HT1080 (cell line): ENCODE measurements at places on chromosomes 11 and 22.
A peak's percentile ranks its signal among the peaks of the same experiment; 100 is the strongest.

GRCh38 chr11:63901660-63902059 is 15.3 kb downstream of the RCOR2 start:
- DNase-seq: no peak

GRCh38 chr11:93614173-93614722 is 47.2 kb upstream of the CEP295 start:
- peak; percentile 13 for DNase-seq

- peak; percentile 85 for DNase-seq
Observed at GRCh38 chr22:24247564-24248344, 2.9 kb upstream of the GGT5 start.

- DNase-seq: peak; percentile 69
Observed at GRCh38 chr11:110522471-110522870, 92.7 kb downstream of the FDX1 start.

GRCh38 chr11:29129844-29130243 is 887.0 kb downstream of the KCNA4 start:
- peak; percentile 65 for DNase-seq

DNA sequence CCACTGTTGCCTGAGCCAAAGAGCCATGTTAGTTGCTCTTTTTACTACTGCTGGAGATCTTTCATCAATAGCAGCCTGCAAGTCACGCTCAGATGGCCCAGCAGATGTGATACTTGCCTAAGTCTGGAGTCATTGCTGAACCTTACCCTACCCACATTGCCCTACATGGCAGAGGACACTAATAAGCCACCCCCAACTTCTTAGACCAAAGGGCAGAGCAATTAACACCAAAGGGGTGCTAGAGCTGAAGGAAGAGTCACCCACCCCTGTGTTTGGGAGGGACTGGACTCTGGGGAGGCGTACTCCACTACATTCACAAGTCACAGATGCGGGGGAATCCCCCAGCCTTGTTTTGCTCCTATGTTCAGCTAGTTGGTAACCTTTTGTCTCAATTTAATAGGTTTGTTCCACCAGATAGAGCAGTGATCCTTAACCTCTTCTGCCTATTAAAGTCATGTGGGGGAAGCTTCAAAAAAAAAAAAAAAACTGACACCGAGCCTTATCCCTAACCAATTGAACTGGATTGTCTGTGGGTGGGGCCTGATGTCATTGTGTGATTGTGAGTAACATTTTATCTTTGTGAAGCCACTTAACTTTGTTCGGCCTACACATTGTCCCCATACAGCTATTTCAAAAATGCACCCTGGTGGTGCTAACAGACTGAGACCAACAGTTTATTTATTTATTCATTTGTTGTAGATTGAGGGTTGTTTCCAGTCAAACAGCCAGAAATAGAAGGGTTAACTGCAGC is 13.1 kb downstream of the ADM start:
- DNase-seq: no peak

- no peak for DNase-seq
Observed at GRCh38 chr11:122690801-122691548, 35.5 kb downstream of the UBASH3B start.

DNA sequence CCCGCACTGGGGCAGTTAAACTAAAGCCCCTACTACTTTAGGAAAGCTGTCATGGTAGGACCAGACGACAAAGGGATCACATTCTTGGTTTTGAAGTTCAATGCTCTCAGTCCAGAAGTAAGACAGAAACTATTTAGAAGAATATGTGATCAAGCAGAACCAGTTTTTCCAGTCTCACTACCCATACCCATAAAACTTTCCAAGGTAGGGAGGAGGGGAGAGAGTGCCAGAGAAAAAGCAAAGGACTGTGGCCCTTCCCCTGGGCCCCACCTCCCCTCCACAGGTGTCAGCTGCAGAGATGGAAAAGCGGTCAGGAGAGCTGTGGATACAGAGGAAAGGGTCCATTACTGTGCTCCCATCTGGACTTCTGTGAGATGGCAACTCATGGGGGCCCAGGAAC is 587.1 kb downstream of the SOX6 start:
- no peak for DNase-seq

DNA sequence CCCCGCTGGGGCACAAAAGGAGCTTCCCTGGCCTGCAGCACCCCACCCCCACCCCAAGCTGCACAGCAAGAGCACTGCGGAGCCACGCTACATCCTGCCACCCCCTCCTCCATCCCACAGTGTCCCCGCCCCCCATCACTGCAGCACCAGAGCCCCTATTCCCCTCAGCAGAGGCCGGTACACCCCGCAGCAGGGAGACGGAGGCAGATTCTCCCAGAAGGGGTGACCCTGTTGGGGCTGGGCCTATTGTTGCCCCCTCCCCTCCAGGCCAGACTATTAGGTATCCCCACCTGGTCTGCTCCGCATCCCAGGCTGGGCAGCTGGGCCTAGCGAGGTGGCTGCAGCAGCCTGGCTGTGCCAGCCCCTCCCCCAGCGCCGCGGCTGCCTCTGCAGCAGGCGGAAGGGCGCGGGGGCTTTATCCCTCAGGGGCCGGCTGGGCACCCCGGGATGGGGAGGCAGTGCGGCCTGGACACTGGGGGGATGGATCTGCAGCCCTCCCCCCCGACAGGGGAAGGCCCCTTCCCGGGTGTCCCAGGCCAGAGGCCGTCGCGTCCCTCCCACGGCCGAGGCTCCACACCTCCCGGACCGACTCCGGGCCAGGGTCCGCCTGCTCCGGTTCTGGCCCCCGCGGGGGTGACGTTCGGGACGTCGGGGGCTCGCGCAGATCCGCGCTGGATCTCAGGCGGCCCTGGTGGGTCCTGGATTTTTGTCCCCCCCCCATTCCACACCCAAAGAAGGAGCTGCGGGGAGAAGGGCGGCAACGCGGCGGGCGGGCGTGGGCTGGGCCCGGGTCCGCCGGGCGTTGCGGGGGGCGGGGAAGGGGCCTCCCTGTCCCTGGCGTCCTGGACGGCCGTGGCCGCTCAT is 943 bp downstream of the DUSP8 start:
- DNase-seq: no peak
